ENCODE measurements at places on chromosomes 16 and 17.

DNA sequence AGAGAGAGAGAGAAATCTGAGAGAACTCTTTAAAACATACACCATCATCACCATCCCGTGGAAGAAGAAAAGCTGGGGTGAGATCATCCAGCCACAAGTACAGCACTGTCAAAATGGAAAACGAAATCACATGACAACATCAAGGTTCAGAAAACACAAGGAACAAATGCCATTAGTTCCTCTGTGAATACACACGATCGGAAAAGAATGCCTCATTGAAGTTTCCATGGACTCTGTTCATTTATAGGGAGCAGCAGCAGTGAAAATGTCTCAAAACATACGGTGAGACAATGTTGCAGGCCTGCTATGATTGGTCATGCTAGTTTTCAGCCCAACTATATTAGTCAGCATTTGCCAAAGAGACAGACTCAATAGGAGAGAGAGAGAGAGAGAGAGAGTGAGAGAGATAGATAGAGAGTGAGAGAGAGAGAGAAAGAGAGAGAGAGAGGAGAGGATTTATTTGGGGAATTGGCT lies 4.4 kb downstream of the CFAP97D1 start:
- DNase-seq, result no peak

DNA sequence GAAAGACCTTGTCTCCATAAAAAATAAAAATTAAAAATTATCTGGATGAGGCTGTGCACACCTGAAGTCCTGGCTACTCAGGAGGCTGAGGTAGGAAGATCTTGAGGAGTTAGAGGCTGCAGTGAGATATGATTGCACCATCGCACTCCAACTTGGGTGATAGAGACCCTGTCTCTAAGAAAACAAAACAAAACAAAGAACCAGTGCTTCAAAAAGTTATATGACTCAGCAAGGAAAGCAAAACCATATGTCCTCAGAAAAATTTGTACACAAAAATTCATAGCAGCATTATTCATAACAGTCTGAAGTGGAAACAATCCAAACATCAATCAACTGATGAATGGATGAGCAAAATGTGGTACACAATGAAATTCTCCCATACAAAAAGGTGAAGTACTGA lies 48.9 kb downstream of the SLFN5 start:
- peak; percentile 23 for DNase-seq

- DNase-seq, result no peak
Measured at GRCh38 chr16:11886881-11887280, 28.9 kb downstream of the GSPT1 start.

- no peak for DNase-seq
Measured at GRCh38 chr16:88616320-88616719, 22.1 kb upstream of the IL17C start.

DNA sequence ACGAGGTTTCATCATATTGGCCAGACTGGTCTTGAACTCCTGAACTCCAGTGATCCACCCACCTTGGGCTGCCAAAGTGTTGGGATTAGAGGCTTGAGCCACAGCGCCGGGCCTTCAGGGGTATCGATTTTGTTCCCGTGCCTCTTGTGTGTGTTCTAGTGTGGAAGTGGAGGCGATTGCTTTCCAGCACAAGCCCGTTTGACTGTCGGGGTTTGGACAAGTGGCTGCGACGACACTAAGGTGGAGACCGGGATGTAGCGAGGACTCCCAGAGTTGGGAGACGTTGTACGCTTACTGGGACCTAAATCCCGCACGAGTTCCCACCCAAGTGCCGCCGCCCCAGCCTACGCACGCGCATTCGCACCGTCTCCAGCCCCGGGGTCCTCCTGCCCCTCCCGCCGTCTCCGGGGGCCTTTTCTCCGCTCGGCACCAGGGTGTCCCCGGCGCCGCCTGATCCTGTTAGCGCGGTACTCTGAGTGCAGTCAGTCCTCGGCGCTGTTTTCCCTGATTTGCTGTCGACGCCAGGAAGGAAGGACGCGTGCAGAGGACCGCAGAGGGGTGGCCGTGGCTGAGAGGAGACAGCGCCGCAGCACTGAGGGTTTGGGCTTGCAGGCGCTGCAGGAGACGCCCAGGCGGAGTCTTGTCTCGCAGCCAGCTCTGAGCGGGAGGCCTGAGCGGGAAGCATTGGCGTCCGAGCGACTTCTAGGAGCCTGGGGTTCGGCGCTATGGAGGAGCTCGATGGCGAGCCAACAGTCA lies at the start of gene NUP85:
NUP85 (plus strand) TSS at position 643 of the 756 bp plus-strand sequence; CDS start at position 726, 83 bp downstream.
- DNase-seq, result peak; percentile 98

GRCh38 chr17:81049372-81049911 lies 14.5 kb downstream of the BAIAP2 start:
- no peak for DNase-seq

DNA sequence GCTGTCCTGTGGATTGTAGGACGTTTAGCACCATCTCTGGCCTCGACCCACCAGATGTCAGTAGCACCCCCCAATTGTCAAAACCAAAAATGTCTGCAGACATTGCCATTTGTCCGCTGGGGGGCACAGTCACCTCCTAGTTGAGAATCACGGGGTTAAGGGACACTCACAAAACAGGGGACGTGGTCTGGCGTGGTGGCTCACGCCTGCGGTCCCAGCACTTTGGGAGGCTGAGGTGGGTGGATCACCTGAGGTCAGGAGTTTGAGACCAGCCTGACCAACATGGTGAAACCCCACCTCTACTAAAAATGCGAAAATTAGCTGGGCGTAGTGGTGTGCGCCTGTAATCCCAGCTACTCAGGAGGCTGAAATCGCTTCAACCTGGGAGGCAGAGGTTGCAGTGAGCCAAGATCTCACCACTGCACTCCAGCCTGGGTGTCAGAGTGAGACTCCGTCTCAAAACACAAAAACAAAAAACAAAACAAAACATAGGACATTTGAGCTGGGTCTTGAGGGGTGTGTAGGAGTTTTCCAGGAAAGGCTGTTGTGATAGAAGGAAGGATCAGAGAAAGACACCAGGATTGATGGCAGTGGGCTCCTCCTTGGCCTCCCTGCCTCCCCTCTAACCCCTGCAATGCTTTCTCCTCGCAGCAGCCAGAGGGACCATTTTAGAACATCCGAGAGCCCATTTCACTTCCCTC lies 171.8 kb upstream of the GSE1 start:
- no peak for DNase-seq

Data from eye (tissue), 1 donor.